Breast epithelium (tissue), 4 donors: ENCODE measurements at places on chromosomes 13 and 19. TPM values are rescaled to one million over a fixed set of nuclear protein-coding genes. Genes with fewer than 3 reads are reported as not detected.

DNA sequence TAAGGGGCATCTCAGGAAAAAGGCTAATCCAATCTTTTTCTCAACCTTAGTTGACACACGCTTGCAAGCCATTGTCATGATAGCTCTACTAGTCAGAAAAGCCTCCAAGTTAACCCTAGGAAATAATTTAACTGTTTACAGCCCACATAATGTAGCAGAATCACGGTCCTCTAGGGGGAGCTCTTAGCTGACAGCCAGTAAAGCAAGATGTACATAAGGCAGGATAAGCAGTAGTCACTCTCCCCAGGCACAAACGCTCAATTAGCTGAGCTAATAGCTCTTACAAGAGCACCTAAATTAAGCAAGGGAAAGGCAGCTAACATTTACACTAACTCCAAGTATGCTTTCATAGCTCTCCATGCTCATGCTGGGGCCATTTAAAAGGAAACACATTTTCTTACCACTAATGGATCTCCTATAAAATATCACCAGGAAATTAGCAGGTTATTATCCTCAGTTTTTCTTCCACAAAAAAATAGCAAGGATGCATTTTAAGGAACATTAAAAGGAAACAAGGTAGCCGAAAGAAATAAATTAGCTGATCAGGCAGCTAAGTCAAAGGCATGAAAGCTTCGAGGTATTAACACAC lies 33.7 kb upstream of the ZSCAN5A start:
- no peak overlapping the region for H3K27ac ChIP-seq
- no peaks in the 10 kb centered on the region for H3K4me1 ChIP-seq

Gene SHC2
- total RNA-seq: 21.8 TPM

- no peak overlapping the region for H3K27ac ChIP-seq
- H3K4me1 ChIP-seq: no peaks in the 10 kb centered on the region
- no peaks in the 10 kb centered on the region for H3K27me3 ChIP-seq
- no peak overlapping the region for H3K4me3 ChIP-seq
Measured at GRCh38 chr19:47319923-47320871, 10.5 kb downstream of the C5AR1 start.

DNA sequence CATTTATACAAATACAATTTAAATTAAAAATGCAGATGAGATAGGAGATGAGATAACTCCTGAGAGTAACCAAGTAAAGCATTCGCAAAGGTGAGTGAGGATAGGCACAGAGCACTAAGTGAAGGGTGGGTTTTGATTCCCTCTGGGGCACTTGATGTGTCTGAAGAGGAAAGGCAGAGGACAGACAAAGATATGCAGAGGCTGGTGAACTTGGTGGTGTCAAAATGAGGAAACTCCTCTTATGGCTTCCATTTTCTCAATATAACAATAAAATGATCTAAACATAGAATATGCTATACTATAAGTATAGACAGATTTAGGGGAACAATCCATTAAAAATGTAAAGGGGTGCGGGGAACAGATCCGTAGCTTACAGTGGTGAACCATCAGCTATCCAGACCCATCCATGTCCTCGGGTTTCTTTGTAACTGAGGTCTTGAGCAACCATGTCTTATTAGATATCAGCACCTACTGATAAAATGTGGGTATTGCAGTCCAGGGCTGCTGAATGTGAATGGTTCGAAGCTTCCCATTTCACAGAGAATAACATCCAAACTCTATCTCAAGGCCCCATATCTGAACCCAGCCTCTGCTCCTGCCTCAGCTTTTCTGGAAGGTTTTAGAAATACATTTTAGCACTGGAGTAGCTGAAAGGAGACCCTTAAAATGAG lies 73.9 kb upstream of the SLC10A2 start:
- no peaks in the 10 kb centered on the region for H3K27me3 ChIP-seq
- no peak overlapping the region for H3K4me3 ChIP-seq
- H3K27ac ChIP-seq: no peak overlapping the region
- H3K4me1 ChIP-seq: no peaks in the 10 kb centered on the region

- H3K4me1 ChIP-seq: no peaks in the 10 kb centered on the region
- H3K4me3 ChIP-seq: peak overlapping the region; percentile 72
- no peaks in the 10 kb centered on the region for H3K27me3 ChIP-seq
- DNase-seq: no peak
- no peaks in the 10 kb centered on the region for H3K36me3 ChIP-seq
- peak overlapping the region; percentile 72 for H3K27ac ChIP-seq
Measured at GRCh38 chr19:18434411-18435175, 3.3 kb downstream of the ISYNA1 start.

DNA sequence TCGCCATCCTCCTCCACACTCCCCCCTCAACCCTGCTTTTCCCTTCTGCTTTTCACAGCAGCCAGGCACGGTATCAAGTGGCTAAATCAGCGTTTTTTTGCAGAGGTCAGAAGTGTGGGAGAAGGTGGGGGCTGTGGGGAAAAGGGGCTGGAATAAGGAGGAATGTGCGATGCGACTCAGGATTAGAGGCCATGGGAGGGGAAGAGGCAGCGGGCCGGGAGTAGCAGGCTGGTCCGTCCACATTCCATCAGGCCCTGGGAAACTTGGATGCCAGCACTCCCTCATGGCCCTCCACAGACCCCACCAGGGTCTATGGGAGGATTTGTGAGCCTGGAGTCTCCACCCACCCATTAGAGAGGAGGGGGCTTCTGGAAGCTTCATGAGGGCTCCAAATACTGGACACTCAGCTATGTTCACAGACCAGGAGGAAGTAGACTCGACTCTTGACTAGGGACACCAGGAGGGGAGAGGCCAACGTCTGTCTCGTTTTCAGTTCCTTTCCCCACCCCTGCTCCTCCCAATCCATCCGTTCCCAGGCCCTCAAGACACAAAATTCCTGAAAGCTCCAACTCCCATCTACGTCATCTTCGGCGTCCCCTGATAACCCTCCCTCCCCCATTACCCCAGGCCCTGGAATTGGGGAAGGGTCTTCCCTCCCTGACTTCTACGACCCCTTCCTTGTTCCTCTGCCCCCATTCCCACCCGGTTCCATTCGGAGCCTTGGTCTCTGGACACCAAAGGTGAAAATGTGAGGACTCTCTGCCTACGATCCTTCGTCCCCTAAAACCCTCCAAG lies 3.3 kb upstream of the KCNC3 start:
- H3K27ac ChIP-seq: peak overlapping the region; percentile 88
- no peaks in the 10 kb centered on the region for H3K36me3 ChIP-seq

Gene YJU2
- total RNA-seq: 24.4 TPM

DNA sequence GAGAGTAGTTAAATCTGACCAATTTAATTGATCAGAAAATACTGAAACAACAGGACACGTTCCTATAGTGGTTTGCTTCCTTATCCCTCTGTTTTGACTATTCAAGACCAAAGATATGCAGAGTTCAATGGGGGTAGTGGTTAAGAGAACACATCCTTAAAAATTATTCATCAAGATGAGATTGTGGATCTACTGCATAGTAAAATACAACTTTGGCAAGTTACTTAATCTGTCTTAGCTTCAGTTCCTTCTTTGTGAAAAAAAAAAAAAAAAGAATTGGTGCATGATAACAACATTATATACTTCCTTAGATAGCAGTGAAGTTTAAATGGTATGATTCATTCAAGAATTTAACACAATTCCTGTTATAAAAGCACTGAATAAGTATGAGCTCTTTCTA lies 552.1 kb downstream of the DCT start:
- H3K27ac ChIP-seq: no peak overlapping the region
- DNase-seq: no peak
- no peaks in the 10 kb centered on the region for H3K36me3 ChIP-seq

GRCh38 chr13:23609414-23609760 lies 39.2 kb downstream of the TNFRSF19 start:
- H3K36me3 ChIP-seq: no peaks in the 10 kb centered on the region
- no peaks in the 10 kb centered on the region for H3K4me1 ChIP-seq
- no peak overlapping the region for H3K4me3 ChIP-seq
- H3K27ac ChIP-seq: no peak overlapping the region
- no peaks in the 10 kb centered on the region for H3K27me3 ChIP-seq

Gene USHBP1
- total RNA-seq: 7.0 TPM

- no peak overlapping the region for H3K27ac ChIP-seq
- no peaks in the 10 kb centered on the region for H3K27me3 ChIP-seq
- no peak overlapping the region for H3K4me3 ChIP-seq
- H3K4me1 ChIP-seq: no peaks in the 10 kb centered on the region
- H3K36me3 ChIP-seq: no peaks in the 10 kb centered on the region
- no peak for DNase-seq
Measured at GRCh38 chr13:74250738-74251190, 116.6 kb upstream of the KLF12 start.

Gene DIRAS1
- 0.64 TPM for total RNA-seq

GRCh38 chr13:34350671-34351070 lies 532.7 kb downstream of the RFC3 start:
- H3K4me3 ChIP-seq: no peak overlapping the region
- H3K27me3 ChIP-seq: no peaks in the 10 kb centered on the region
- DNase-seq: no peak
- H3K4me1 ChIP-seq: no peaks in the 10 kb centered on the region
- no peak overlapping the region for H3K27ac ChIP-seq

Gene ACER1
- total RNA-seq: not detected

GRCh38 chr19:11894851-11895250 lies 7.3 kb downstream of the ZNF69 start:
- no peaks in the 10 kb centered on the region for H3K4me1 ChIP-seq
- DNase-seq: no peak

DNA sequence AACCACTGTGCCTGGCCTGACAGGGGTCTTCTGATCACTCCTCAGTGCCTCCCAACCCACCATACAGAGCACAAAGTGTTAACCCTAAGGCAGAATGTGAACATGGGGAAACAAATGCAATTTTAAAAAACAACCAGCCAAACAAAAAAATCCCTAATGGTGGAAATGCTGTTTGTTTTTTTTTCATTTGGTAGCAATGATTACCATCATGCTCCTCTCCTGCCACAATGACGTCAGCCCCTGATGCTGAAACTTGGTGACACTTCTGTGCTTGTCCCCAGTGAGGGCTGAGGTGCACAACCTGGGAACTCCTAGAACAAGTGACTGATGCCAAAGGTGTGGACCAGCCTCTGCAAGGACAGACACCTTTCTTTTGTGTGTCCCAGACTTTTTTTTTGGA lies 4.0 kb upstream of the TSPAN16 start:
- H3K4me1 ChIP-seq: no peaks in the 10 kb centered on the region
- H3K36me3 ChIP-seq: no peaks in the 10 kb centered on the region
- no peaks in the 10 kb centered on the region for H3K27me3 ChIP-seq
- no peak overlapping the region for H3K27ac ChIP-seq
- DNase-seq: no peak

- H3K27ac ChIP-seq: peak overlapping the region; percentile 52
- H3K27me3 ChIP-seq: no peaks in the 10 kb centered on the region
- DNase-seq: no peak
- no peaks in the 10 kb centered on the region for H3K4me1 ChIP-seq
Measured at GRCh38 chr19:34332027-34332760, 32.8 kb upstream of the GPI start.

- H3K4me1 ChIP-seq: no peaks in the 10 kb centered on the region
- no peak for DNase-seq
- H3K36me3 ChIP-seq: no peaks in the 10 kb centered on the region
- no peaks in the 10 kb centered on the region for H3K27me3 ChIP-seq
- H3K27ac ChIP-seq: no peak overlapping the region
- H3K4me3 ChIP-seq: no peak overlapping the region
Measured at GRCh38 chr13:98200211-98200878, 23.3 kb upstream of the RNF113B start.

Gene DAND5
- total RNA-seq: not detected

Gene MBD3L2
- total RNA-seq: not detected

GRCh38 chr13:52882785-52883184 lies 34.3 kb upstream of the PCDH8 start:
- no peak overlapping the region for H3K27ac ChIP-seq
- H3K4me3 ChIP-seq: no peak overlapping the region
- no peaks in the 10 kb centered on the region for H3K27me3 ChIP-seq
- no peaks in the 10 kb centered on the region for H3K36me3 ChIP-seq
- no peaks in the 10 kb centered on the region for H3K4me1 ChIP-seq
- DNase-seq: no peak

DNA sequence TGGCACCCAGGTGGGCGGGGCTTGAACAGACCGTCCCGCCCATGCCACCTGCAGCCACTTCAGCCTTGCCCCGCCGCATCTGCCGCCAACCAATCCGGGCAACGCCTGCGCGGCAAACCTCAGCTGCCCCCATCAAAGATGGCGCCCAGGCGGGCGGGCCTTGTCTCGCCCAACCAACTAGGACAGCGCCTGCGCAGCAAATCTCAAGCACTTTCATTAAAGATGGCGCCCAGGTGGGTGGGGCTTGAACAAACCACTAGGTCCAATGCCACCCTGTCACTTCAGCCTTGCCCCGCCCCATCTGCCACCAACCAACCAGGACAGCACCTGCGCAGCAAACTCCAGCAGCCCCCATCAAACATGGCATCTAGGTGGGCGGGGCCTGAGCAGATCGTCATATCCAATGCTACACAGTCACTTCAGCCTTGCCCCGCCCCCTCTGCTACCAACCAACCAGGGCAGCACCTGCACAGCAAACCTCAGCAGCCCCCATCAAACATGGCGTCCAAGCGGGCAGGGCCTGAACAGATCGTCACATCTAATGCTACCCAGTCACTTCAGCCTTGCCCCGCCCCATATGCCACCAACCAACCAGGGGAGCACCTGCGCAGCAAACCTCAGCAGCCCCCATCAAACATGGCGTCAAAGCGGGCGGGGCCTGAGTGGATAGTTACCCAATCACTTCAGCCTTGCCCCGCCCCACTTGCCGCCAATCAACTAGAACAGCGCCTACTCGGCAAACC lies 1.4 kb downstream of the PEG3 start:
- H3K4me1 ChIP-seq: no peaks in the 10 kb centered on the region
- peak overlapping the region; percentile 75 for H3K4me3 ChIP-seq
- no peaks in the 10 kb centered on the region for H3K36me3 ChIP-seq
- peak; percentile 97 for DNase-seq
- H3K27ac ChIP-seq: peak overlapping the region; percentile 86
- no peaks in the 10 kb centered on the region for H3K27me3 ChIP-seq

Gene FBXO27
- total RNA-seq: 5.1 TPM

- H3K4me3 ChIP-seq: peak overlapping the region; percentile 72
- DNase-seq: peak; percentile 55
- no peaks in the 10 kb centered on the region for H3K4me1 ChIP-seq
- no peaks in the 10 kb centered on the region for H3K27me3 ChIP-seq
Measured at GRCh38 chr13:31846182-31846938, 107.0 kb downstream of the RXFP2 start.

Gene ZNF546
- 4.3 TPM for total RNA-seq

DNA sequence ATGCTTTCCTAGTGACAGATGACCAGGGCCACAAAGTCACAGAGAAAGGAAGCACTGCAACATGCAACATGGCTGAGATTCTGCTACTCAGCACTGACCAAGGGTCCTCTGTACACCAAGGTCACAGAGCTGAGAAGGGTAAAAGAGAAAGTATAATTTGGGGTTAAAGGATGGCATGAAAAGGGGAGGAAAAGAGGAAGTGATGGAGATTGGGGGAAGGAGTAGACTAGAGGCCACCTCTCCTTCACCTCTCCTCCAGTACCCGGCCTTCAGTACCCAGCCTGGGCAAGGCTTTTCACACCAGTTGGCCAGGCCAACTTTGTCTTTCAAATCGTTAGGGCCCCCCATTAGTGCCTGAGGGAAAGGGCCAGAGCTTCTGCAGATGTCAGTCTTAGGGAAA lies 6.3 kb upstream of the RPS19 start:
- no peak overlapping the region for H3K4me3 ChIP-seq
- H3K36me3 ChIP-seq: no peaks in the 10 kb centered on the region
- no peak overlapping the region for H3K27ac ChIP-seq
- no peak for DNase-seq
- H3K27me3 ChIP-seq: no peaks in the 10 kb centered on the region
- H3K4me1 ChIP-seq: no peaks in the 10 kb centered on the region
